ENCODE measurements at places on chromosomes 7 and 10.

- DNase-seq, result no peak
Observed at GRCh38 chr10:67725567-67725966, 29.6 kb upstream of the CTNNA3 start.

- DNase-seq, result no peak
Observed at GRCh38 chr10:97336006-97336405, 1.5 kb upstream of the FRAT2 start.

DNA sequence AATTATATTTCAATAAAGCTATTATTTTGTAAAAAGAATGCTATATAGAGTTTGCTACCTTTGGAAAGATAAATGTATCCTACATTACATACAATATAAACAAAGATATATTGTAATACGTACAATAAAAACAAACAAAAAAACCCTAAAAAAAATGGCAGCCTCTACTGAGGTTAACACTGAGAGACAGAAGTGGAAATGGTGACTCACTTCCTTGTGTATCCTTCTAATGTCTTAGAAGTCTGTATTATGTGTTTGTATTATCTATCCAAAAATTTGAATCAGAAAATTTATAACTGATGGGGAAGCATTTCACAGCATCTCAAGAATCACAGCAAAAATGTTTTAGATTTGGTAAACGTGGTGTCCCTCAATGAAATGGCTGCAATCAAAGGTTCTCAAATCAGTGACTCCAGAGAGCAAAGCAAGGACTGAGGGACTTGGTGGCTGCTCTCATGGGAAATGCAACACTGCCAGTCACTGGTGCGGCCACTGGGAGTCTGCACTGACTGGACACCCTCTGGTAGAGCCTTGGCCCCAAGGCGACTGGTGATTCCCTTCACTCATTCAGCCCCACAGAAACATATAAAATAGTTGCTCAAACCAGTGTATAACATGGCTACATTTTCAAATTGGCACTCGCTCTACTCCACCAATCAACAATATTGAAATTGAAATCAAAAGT is 53.8 kb downstream of the PANK1 start:
- no peak for DNase-seq

DNA sequence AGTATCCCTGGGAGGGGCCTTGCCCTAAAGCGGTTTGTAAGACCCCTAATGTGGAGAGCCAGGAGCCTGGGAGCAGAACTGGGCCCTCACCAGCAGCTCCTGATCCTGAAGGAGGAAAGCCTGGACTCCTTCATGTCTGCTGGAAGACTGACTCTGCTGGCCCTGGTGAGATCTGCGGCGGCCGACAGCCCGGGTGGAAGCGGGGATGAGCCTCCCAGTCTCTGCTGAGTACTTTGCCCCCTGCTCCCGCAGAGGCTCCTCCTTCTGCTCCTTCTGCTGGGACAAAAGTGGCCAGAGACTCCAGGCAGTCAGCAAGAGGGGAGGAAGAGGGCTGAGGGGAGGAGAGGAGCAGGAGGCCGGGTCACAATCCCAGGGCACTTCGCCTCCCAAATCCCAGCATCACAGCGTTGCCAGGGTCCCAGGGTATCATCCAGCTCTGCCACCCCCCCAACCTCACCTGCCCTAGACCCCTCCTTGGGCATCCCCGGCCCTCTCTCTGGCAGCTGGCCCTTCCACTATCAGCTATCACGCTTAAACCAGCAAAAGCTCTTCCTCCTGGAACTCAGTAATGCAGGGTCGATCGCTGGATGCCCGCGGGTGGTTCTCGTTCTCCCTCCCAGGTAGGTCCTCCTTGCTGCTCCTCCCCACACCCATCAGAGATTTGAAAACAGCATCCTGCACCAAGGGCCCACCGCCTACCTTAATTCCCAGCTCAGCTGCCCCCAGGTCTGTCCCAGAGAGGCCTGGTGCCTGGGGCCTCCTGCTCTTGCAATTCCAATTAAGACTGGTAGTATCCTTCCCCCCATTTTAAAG is 7.9 kb downstream of the TBATA start:
- no peak for DNase-seq

DNA sequence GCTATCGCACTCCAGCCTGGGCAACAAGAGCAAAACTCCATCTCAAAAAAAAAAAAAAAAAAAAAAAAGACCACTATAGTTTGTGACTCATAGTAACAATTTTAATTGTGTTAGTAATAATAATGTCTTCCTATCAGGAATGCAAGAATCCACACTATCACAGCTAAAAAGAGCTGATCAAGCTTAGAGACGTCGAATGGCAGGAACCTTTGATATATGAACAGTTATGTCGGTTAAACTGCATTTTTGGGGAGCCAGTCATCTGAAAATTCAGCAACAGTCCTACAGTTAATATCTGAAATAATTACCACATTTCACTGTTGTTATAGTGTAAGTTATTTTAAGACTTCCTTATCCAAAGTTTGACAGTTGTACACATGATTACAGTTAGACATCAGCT is 8.8 kb downstream of the PHYH start:
- no peak for DNase-seq

- DNase-seq, result no peak
Observed at GRCh38 chr7:33432821-33433220, 303.5 kb downstream of the BBS9 start.

DNA sequence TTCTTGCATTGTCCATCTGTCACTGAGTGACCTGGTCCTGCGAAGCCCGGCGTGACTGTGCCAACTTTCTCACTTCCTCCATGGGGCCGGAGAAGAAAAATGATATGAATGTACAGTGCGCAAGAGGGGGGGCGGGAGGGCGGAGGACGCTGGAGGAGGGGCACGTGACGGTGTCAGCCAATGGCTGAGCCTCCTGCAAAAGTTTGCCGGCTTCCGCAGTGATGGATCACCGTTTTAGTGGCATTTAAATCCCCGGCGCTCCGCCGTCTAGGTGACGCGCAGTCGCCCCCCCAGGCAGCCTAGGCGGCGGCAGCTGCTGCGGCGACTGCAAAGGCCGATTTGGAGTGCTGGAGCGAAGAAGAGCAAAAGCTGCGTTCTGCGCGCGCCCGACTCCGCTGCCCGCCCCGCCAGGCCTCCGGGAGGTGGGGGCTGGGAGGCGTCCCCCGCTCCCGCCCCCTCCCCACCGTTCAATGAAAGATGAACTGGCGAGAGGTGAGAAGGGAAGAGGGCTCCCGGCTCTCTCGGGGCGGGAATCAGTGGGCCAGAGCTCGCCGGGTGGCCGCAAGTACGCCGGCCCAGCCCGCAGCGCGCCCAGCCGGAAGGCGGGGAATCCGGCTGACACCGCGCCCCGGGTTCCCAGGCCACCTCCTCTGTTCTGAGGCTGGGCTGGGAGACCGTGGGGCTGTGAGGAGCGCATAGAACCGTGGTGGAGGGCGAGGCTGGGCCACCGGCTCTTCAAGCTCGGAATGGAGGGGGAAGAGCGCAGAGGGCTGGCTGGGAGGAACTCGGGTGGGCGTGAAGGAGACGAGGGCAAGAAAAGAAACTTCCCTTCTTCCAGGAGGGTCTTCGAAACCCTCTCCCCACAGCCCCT is at the start of gene HOXA1:
TSS of gene HOXA1 (minus strand) at position 104 of the 871 bp plus-strand sequence. CDS start at position 16, 88 bp downstream.
- peak; percentile 82 for DNase-seq

DNA sequence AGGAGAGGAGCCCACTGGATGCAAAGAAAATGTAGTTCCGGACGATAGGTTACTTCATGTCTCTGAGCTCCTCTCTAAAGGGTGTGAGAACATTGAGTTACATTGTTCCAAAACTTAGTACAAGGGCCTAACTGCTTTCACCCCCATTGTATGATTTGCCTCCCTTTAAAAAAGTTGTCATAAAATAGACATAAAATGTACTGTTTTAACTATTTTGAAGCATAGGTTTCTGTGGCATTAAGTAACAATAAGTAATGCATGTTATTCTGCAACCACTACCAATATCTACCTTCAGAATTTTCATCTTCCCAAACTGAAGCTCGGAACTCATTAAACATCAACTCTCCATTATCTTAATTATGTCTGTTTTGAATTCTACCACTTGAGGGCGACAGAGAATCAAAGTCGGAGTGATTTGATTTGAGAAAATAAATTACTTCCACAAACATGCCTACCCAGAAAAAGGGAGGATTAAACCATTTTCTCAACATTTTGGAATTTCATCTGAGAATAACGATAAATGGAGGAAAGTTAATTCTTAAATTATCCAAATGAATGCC is 2.7 kb downstream of the IGFBP1 start:
- no peak for DNase-seq

DNA sequence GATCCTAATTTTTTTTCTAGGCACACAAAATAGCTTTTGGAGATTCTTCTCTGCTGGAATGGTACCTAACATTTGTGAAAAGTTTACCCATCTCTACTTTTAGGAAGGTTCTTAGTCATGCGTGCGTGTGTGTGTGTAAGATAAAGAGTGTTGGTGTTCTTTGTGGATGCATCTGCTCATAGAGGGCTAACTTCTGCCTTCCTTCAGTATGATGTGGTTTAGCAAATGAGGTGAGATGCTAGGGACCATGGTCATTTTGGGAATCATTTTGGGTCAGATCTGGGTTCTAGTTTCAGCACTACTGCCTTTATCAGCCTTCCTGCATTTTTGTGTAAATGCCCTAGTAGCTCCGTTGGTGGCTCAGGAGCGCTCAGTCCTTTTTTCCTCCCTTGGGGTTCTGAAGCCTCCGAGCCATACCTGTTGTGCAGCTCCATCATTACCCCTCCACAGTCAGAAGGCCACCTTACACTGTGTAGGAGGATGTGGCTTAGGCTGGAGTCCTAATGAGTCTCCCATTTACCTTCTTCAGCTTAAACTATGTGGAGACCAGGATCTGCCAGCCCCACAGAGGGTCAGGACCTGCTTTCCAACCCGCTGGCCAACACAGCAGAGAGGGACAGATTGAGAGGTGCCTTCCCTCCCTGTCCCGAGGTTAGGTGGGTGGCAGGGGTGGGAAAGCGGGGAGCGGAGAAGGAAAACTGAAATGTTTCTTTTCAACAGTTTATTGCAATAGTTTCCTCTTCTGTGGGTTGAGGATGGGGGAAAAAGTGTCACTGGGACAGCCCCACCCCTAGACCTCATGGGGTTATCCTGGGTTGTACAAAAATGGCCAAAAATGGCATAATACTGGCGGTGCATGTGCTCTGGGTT is 31.2 kb downstream of the TSPAN14 start:
- no peak for DNase-seq
